DMS153 (cell line): ENCODE measurements at places on chromosomes 3 and 15.

DNA sequence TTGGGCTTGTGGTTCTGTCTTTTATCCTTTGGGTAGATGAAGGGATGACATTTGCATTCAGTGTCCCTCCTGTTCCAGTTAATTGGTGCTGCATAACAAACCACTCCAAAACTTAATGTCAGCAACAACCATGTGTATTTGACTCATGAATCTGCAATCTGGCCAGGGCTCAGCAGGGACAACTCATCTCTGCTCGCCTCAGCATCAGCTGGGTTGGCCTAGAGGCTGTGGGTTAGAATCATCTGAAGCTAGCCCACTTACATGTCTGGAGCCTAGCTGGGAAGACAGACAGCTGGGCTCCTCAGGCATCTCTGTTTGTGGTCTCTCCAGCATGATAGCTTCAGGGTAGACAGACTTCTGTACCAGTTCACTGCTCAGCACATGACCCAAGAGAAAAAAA is 92.0 kb downstream of the TMEM108 start:
- DNase-seq = no peak

GRCh38 chr15:88036154-88036839 is 220.2 kb downstream of the NTRK3 start:
- no peak for DNase-seq

DNA sequence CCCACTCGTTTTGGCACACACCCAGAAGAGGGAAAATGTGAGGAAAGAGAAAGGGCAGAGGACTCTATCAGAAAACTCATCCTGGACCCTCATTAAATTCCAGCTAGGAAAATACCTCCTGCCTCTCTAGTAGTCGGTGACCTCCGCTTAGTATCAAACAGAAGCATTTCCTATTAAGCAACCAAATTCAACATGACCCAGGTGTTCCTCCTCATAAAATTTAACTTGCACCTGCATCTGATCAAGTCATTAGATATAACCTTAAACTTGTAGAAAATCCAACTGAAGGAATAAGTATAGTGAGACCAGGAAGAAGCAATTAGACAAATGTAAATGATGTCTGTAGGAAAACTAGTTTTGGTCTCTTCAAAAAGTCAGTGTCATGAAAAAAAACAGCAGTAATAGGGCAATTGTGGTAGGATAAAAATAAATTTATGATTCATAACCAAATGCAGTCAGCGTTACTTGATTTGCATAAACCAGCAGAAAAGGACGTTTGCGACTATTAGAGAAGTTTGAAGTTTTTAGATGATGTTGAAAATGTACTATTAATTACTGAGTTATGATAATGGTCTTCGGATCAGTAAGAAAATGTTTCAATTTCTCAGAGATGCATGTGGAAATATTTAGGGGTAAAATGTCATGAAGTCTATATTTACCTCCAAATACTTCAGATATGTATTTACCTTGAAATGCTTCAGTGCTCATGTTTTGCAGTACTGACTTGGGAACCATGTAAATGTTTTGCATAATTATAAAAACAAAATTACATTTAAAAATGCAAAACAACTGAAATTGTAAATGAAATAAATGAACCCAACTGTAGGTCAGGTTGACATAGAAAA is 44.6 kb downstream of the LDHAL6B start:
- no peak for DNase-seq

GRCh38 chr3:149579838-149580542 is 77.8 kb downstream of the WWTR1 start:
- DNase-seq = no peak

DNA sequence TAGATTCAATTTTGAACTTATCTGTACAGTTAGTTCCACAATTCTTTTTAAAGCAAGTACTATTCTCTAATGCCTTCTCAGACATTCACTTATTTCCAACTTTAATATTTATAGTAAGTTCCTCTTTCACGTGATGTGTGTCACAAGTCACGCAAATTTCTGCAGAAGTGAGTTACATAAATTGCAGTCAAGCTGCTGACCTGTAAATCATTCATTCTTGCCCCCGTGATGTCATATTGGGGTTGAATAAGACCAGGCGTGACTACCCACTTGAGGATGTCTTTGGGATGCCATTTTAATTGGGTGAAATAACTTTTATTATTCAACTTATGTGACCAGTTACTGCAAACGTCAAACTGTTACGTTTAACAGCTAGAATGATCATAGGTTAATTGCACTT is 15.1 kb downstream of the PPARG start:
- DNase-seq = no peak

DNA sequence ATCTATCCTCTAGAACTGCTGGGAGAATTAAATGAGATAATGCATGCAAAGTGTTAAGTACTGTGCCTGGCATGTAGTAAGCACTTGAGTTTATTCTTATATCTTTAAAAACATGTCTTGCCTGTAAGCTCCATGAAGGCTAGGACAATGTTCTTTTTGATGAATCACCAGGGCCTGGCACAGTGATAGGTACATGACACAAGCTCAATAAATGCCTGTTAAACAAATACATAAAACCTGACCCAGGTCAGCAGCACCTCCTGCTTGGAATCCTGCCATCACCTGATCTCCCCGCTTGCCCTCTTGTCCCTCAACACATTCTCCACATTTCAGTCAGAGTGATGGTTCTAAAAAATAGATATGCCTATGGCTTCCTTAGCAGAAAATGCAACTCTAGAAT is 186.8 kb downstream of the CHST2 start:
- DNase-seq = no peak

DNA sequence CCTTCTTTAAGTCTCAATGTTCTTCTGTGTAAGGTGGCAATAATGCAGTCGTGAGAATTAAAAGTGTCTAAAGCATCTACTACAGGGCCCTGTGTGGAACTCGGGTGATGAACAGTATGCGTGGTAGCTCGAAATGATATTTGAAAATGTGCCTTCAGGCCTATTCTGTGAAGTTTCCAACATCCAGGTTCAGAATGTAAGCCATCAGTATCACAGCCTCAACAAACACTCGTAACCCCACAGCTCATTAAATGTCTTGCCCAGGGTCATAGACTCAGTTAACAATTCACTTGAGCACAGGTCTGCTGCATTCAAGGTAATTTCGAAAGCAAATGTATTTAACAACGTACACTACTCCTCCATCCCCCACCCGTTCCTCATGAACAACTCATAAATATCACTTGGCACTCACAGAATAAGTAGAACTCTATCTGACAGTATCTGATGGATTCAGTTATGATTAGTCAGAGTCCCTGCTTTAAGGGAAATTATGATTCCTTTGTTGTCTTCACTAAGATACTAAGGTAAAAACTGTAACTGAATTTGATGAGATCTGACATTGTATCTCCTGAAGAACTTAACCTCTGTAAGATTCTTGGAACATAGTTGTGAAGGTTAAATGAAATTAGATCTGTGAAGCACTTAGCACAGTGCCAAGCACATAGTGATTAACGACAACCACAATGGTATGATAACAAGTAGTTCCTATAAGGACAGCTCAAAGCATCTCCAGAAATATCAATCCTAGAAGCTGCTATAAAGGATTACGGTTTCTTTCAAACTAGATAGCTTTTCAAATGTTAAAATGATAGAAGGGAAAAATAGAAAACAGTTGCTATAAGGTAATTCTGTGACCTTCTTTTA is 642.3 kb downstream of the TBL1XR1 start:
- no peak for DNase-seq

DNA sequence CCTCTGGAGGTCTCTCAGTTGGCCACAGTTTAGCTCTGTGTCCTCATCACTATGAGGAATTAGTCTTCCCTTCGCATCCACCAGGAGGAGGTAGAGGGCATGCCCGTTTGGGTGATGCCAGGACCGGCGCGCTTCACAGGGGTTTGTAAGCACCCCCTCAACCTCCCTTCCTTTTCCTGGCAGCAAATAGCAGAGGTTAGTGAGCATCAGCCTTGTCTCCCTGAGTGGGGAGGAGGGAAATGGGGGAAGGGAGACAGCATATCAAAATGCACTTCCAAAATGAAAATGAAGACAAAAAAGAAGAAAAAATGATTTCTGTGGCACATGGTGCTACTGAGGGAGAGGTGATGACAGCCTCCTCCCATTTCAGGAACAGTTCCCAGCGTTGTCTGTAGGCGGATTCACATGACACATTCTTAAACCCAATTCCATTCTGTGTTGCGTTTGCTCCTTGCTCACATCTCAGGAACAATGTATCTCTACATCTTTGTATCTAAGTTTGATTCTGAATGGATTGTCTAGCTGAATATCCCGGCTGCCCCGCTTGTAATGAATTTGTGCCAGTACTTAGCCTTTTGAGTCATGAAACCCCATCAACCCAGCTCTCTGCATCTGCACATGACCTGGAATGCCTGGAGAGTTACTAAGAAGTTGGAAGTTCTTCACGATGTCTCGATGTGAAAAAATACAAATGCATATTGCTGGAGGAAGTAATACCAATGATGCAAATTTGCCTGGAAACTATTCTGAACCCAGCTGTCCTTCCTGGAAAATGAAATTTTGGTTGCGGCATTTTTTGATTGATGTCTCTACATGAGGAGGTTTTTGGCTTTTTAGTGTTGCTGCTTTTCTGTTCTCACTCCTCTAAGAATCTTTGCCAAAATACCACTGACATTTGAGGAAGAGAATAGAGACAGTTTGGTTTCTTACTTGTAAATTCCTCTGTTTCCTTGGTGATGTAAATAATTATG is 45.2 kb downstream of the TYRO3 start:
- no peak for DNase-seq

- DNase-seq = no peak
Observed at GRCh38 chr3:96700322-96701315, 113.8 kb upstream of the EPHA6 start.

GRCh38 chr15:64282701-64283100 is 73.3 kb downstream of the CSNK1G1 start:
- no peak for DNase-seq

GRCh38 chr3:106814231-106814630 is 563.0 kb upstream of the CCDC54 start:
- no peak for DNase-seq

DNA sequence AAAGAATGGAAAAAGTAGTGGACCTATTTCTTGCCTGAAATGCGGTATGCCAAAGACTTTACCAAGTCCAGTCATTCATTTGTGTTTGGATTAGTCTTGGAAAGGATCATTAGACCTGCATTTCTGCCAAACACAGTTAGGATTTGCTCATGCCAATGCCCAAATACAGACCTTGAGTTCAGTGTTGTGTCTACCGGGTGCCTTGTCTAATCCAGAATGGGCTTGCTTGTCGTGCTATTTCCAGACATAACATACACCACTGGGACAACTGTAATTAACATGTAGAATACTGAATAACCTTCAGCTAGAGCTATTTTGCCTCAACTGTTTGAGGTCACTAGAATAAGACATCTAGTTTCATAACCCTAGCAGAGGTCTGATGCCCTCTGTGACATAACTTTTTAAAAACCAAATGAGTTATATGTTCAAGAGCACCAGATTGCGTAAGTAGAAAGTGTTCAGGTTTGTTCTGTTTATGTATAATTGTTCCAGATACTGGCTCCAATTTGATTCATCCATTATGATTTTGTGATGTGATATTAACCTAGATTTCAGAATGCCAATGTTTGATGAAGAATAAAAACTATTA is 145.3 kb upstream of the DPH6 start:
- DNase-seq = no peak

- DNase-seq = no peak
Observed at GRCh38 chr3:39721076-39721475, 88.3 kb upstream of the MYRIP start.

GRCh38 chr3:42493798-42494151 is 8.7 kb upstream of the VIPR1 start:
- no peak for DNase-seq

- no peak for DNase-seq
Observed at GRCh38 chr3:123644358-123644757, 59.5 kb upstream of the HACD2 start.

GRCh38 chr3:180860180-180860858 is 52.2 kb upstream of the FXR1 start:
- no peak for DNase-seq

DNA sequence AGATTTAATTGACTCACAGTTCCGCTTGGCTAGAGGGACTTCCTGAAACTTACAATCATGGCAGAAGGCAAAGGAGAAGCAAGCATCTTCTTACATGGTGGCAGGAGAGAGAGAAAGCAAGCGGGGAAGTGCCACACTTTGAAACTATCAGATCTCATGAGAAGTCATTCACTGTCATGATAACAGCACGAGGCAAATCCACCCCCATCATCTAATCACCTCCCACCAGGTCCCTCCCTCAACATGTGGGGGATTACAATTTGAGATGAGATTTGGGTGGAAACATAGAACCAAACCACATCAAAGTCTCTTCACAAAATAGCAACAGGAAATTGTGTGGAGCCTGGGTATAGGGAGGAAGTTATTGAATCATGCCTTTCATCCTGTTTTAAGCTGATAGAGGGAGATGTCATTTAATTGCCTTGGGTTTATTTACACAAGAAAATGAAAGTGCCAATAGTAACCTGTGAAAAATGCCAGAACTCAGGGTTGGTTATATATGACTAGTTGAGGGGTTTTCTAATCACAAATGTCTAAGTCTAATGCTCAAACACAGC is 624.8 kb upstream of the LMCD1 start:
- DNase-seq = no peak

GRCh38 chr3:114377426-114377825 is 83.6 kb downstream of the TIGIT start:
- DNase-seq = no peak

- DNase-seq = no peak
Observed at GRCh38 chr3:152581951-152582350, 253.0 kb upstream of the P2RY1 start.

- DNase-seq = no peak
Observed at GRCh38 chr15:34693053-34693744, 61.6 kb downstream of the GJD2 start.

DNA sequence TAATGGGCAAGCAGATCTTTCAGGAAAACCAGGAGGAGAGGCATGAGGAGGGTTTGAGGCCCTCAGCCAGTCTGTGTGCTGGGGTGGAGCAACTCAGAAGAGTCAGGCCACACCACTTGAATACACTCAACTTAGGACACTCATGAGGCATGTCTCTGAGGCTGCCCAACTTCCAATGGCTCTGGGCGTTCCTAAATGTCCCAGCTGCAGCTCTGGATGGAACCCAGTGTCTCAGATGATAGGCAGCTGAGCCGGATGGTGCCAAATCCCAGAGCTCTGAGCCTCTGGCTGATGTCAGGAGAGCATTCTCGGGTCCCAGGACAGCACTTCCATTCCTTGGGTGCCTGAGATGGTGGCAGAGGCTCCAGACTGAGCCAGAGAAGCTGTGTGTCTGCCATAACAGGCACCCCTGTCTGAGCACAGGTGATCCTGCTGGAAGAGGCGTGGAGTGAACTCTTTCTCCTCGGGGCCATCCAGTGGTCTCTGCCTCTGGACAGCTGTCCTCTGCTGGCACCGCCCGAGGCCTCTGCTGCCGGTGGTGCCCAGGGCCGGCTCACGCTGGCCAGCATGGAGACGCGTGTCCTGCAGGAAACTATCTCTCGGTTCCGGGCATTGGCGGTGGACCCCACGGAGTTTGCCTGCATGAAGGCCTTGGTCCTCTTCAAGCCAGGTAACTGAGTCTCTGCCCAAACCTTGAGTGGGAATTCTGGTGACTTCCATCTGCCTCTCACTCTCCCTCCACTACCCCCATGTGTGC is 2.8 kb downstream of the NR2E3 start:
- no peak for DNase-seq

- DNase-seq = no peak
Observed at GRCh38 chr3:158079599-158079998, 26.6 kb downstream of the SHOX2 start.

- DNase-seq = no peak
Observed at GRCh38 chr3:142779591-142779990, 55.8 kb downstream of the TRPC1 start.
